Esophagus mucosa (tissue), 1 donor: ENCODE measurements at places on chromosomes 12 and 14. TPM values are rescaled to one million over a fixed set of nuclear protein-coding genes. Genes with fewer than 3 reads are reported as not detected.

Gene RNASE4
- total RNA-seq, result 1.7 TPM

Gene HOTAIR
- total RNA-seq, result not detected

Gene TAS2R10
- 0.16 TPM for total RNA-seq

- no peak for ATAC-seq
Observed at GRCh38 chr14:76434220-76434619, 58.3 kb downstream of the ESRRB start.

- ATAC-seq, result no peak
Observed at GRCh38 chr14:99891900-99892299, 98.7 kb downstream of the EML1 start.

GRCh38 chr14:43539210-43539609, 967.9 kb downstream of the FSCB start:
- ATAC-seq, result no peak

DNA sequence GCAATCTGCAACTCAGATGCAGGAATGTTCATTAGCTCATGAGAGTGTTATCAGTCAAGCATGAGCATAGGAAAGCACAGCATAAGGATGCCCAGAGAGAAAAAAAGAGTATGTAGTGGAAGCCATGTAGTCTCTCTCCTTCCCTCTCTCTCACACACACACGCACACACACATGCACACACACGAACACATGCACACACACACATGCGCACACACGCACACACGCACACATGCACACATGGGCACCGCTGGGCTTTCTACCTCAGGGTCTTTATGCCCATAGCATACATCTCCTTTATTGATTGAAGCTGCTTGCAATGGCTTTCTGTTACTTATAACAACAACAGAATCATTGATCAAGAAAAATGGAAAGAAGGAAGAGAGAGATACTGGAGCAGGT, 240.9 kb downstream of the ETNK1 start:
- ATAC-seq, result no peak

DNA sequence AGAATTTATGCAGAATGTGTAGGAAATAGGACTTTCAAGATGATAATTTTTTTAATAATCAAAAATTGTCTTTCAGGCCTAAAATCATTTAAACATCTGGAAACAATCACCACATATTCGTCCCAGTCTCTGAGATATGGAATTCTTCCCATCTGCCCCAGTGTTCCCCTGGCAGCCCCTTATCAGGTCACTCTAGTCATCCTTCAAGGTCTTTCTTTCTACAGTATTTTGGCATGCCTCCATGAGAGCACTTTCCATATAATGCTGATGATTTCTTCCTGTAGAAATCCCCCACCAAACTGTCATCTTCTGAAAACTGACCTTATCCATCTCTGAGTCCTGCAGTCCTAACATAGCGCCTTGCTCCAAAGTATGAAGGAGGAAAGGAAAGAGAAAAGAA, 422.1 kb downstream of the RPS29 start:
- no peak for ATAC-seq

- no peak for ATAC-seq
Observed at GRCh38 chr12:92042791-92043531, 102.7 kb downstream of the BTG1 start.

GRCh38 chr12:96383991-96384390, 16.2 kb downstream of the CDK17 start:
- ATAC-seq, result no peak

DNA sequence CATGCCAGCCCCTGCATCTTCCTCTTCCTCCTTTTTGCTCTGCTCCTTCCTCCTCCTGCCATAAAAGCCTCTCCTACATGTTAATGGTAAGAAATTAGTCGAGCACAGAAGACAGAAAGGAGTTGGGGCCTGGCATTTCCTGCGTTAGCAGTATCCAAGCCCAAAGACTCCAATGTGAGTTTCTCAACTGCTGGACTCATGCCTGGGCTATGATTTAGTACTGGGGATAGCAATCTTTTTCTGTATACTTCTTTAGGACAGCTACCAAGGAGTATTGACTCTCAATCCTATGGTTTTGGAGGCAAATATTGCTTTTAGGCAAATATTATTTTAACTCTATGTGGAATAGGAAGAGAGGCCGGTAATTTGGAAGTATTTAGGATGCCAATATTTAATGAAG, 18.0 kb upstream of the SLC38A4 start:
- no peak for ATAC-seq

DNA sequence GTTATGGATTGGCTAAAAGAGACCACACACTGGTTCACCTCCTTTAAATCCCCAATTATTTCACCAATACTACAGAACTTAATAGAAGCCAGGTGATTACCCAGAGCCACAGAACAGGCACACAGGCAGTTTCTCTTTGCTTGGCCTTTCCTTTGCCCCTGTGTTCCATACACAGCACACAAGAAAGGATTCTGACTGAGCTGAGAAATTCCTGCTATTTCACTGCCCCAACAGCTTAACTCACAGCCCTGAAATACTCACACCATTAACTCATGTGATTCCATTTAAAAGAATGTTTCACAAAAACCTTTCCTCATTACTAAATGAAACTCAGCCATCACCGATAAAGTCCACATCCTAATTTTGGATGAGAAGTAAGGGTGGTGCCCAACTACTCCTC, 133.6 kb downstream of the MED13L start:
- ATAC-seq, result no peak
